ENCODE measurements at places on chromosomes 5 and 9.

DNA sequence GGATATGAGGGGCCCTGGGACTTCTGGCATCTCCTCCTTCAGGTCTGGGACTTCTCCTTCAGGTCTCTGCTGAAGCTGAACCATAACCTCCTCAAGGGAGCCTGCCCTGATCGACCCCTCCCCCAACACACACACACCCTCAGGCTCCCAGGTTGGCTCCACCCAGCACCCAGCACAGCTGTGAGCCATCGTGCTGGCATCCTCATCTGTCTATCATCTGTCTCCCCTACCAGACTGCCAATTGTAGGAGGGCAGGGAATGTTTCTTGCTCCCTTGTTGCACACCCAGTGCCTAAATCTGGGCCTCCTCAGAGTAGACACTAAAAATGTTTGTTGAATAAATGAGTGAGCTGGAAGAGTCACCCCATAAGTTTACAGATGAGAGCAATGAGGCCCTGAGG lies 71.4 kb downstream of the LRSAM1 start:
- DNase-seq, result no peak

GRCh38 chr5:149860801-149861322 lies 83.7 kb downstream of the PDE6A start:
- DNase-seq, result no peak

GRCh38 chr9:123248630-123249029 lies 19.8 kb downstream of the STRBP start:
- no peak for DNase-seq

- no peak for DNase-seq
Measured at GRCh38 chr5:132470010-132470392, 20.6 kb downstream of the IRF1 start.

GRCh38 chr5:8445139-8445538 lies 576.2 kb downstream of the MTRR start:
- DNase-seq, result no peak

DNA sequence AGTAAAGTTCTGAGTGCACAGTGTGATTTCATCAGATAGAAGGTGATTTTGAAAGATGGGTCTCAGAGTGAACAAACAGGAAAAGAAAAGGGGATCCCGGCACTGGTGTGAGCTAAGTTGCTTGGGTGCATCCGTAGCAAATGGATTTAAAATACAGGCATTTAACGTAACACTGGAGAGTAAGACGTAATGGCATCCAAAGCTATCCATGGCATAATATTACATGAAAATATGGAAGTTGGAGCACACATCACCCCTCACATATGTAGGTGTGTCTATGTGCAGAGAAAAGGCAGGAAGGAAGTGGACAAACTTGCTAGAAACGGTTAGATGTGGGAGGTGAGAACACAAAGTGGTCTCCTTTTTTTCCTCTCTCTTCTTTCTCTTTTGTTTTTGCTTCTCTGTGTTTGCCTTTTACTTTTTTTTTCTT lies 38.2 kb upstream of the SEMA4D start:
- no peak for DNase-seq

DNA sequence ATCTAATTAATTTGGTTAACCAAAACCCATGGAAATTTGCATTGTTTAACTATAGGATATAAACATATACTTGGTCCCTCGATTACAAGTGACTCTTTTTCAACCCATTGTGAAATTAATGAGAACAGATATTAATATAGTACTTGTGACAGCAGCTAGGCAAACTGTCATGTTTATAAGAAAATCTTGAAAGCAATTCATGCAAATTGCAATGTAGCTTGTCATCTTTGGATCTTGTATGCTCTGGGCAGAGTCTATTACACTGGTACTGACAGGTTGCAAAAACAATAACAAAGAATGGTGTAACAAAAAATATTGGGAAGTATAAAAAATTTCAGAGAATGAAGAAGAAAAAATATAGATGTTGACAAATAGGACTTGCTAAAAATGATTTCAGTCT lies 941.0 kb downstream of the DNAH5 start:
- DNase-seq, result no peak

- DNase-seq, result no peak
Measured at GRCh38 chr5:17918373-17919104, 284.3 kb downstream of the TAF11L14 start.

DNA sequence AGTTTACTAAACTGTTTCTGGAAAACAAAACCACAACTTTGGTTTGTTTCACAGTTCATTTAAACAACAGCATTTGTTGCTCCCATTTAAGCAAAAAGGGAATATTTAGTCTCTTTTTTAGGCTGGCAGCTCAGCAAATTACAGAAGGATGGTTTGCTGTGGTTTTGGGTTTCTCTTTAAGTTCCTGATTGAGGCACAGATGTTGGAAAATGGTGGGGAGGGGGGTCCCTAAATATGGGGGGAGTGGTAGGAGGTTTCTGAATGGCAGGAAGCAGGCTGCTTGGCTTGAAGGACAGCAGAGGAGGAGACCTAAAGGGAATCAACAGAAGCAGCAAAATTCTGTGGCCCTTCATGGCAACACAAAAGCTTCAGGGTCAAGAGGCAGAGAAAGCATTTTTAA lies 263.4 kb downstream of the ZSWIM6 start:
- DNase-seq, result no peak

- no peak for DNase-seq
Measured at GRCh38 chr5:57598756-57599155, 116.1 kb upstream of the ACTBL2 start.
